ENCODE measurements at places on chromosomes 7 and 10.

DNA sequence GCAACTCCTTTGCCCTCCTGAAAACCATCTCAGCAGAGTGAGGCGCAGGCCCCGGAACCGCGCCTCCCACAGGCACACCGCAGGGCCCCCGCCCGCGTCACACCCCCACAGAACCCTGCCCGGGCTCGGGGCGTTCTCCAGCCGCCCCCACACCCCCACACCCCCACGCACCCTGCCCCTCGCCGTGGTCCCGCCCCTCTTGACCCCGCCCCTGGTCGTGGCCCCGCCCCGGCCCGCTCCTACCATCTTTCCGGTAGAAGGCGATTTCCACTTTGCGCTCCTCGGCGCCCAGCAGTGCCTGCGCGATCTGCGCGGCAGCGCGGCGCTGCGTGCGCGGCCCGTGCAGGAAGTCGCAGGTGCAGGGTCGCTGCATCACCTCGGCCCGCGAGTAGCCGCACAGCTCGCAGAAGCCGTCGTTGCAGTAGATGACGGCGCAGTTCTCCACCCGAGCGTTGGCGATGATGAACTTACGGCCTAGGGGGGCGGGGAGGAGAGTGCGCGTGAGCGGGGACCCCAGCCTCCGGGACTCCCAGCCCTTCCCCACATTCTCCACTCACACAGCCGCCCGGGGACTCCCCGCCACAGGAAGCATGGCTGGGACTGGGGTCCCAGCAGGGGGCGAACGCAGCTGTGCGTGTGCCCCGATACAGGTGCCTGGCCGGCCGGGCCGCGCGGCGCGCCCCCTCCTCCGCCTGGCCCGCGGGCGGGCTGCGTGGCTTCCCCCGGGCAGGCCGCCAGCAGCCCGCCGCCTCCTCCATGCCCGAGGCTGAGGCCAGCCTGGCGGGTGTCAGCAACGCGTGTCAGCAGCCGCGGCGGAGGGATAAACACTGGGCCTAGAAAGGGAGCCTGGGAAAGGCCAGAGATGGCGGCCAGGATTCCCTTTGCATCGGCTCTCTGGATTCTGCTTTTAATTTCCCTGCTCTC is 3.4 kb downstream of the KCNH2 start:
- DNase-seq, result peak; percentile 77

DNA sequence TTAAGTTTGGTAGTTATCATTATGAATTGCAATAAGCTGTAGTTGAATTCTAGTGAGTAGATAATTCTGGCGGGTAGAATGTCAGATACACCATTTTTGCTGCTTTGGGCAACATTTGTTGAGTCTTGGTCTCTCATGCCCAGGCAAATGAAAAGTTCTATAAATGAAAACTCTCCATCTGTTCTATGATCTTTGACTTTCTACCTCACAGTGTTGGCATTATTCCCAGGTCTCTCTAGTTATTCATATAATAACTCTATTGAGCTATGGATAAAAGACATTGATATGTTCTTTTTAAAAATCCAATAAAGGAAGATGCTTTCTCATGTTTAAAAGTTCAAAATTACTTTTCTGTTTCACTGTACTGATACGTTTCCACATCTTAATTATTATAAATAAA is 415.3 kb upstream of the SEMA3D start:
- DNase-seq, result no peak

DNA sequence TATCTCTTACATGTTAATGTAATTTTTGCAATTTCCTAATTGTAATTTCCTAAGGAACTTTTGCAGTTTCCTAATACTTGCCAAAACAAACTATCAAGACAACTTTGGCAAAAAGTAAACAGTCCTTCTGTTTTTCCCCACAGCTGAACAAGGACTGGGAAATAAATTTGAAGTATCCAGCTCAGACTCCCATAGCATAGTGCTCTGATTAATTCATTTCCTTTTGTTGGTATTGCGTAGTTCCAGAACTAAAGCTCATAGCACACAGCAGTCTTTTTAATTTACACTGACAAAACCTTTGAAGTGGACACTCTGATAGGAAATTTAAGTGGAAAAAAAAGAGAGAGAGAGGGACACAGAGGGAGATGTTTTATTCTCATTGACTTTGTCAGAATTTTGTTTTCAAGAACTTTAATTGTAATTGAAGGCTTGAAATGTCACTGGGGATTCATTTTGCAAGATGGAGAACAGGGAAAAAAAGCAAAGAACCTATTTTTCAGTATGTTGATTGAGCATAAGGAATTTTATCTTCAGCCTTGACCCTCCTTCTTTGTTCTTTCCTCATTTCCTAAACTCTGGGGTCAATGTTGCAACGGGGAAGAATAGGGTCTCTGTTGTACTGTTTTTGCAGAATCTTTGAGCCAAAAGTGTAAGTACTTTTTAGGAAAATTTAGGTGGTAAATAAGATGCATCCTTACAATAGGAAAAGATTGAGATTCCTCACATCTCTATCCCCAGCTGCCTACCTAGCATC is 232.2 kb upstream of the NPSR1 start:
- no peak for DNase-seq

DNA sequence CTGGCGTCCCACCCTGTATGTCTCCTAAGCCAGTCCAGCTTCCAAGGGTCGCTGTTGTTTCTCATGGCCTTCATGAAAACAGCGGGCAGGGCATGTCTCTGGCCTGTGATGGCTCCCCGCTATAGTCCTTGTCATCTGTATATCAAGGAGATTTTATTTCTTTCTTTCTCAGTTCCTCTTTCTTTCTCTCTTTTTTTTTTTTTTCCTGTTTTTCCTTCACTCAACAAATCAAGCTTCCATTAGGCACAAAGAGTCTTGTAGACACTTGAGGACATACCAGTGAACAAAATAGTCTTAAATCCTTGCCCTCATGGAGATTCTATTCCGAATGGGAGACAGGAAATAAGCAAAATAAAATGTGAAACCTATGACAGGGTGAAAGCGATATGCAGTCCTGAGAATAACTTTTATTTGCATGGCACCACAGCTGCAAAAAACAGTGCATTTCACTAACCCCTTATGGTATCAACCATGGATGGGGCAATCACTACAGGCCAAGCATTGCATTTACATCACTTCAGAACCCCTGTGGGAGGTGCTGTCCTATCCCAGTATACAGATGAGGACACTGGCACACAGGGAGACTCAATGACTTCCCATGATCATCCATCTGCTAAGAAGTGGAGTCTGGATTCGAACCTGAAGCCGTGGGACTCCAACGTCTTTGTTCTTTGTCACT is 50.7 kb downstream of the SYPL1 start:
- DNase-seq, result no peak

DNA sequence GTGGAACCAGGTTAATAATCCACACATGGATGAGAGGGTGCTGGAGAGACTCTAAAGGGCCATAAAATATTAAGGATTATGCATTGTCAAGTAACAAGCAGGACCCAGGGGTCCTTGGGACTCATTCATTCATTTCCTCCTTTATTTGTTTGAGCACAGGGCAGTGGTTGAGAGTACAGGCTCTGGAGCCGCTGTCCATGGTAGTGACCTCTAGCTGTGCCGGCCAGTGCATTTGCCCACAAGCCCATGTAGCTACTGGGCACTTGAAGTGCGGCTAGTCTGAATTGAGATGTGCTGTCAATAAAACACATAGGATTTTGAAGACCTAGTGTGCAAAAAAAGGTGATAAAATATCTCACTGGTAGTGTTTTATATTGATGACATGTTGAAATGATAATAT is 137.6 kb downstream of the C10orf105 start:
- DNase-seq, result peak; percentile 63

GRCh38 chr10:126723226-126723625 is 52.7 kb upstream of the C10orf90 start:
- DNase-seq, result no peak

DNA sequence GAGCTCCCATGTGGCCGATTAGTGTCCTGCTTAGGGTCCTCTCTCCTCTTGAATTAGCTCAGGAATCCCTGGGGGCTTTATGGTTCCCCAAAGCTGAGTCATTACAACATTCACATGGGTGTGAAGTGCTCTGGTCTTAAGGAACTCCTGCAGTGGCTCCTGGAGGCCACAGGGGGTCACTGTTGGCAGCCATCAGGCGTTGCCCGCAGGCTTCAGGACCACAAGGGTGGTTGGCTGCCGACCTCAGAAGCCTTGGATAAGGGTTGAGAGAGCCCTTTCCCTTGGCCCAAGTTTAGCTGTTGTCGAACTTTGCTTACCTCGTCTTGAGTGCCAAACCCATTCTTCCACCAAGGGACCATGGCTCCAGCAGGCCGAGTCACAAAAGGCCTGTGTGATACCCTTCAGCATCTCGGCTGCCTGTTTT is 61.7 kb downstream of the SH2D4B start:
- peak; percentile 56 for DNase-seq

DNA sequence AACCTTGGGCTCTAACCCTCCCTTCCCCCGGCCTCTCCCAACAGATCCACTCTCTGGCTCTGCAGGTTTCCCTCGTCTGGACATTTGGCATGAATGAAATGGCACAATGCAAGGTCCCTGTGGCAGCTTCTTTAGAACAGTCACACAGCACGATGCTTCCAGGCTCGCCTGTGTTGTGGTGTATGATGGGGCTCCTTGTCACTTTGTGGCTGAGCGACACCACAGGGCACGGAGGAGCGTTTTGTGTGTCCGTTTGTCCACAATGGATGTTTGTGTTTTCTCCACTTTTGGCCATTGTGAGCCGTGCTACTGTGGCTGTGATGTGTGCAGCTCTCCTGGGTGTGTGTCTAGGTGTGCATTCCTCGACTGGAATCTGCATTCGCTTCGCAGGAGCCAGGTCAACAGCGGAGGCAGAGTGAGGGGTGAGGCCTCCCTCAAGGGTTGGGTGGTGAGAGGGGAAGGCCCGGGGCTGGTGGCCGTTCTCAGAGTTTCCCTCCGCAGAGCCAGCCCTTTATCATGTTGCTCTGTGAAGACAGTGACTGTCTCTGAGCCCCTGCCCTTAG is 22.3 kb upstream of the SHH start:
- no peak for DNase-seq

GRCh38 chr7:121219026-121219425 is 109.8 kb upstream of the WNT16 start:
- no peak for DNase-seq

GRCh38 chr10:100670828-100671479 is 74.4 kb upstream of the PAX2 start:
- DNase-seq, result peak; percentile 82

- peak; percentile 9 for DNase-seq
Measured at GRCh38 chr7:115293628-115294240, 371.8 kb downstream of the MDFIC start.

- no peak for DNase-seq
Measured at GRCh38 chr10:378230-378929, 243.1 kb downstream of the ZMYND11 start.

GRCh38 chr10:124198871-124199270 is 105.5 kb upstream of the CHST15 start:
- DNase-seq, result no peak

DNA sequence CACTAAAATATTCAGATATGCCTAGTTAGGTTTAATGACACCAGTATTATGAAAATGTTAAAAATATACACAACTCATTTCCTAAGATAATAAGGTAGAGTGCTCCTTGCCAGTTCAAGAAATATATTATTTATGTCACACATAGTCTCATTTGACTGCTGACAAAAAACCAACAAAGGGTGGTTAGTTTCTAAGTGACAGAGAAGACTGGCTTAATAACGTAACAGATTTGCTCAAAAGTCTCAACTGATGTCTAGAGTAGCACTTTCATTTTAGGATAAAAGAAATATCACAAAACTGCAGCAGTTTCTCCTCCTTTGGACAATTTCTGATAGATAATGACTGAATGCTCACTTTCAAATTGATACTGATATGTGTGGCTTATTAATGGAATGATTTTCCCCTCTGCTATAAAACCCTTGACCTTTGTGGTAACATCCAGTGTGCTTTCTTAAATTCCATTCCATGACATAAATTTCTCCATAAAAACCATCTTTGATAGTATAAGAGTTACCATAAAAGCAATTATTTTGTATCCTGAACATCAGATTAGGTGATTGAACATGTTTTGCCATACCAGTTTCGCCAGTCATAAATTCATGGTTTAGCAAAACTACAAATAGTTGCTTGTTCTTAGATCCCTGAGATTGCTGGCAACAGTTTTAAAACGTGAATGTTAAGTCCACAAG is 94.2 kb downstream of the NRBF2 start:
- no peak for DNase-seq

GRCh38 chr7:77338260-77338659 is 77.9 kb downstream of the GSAP start:
- no peak for DNase-seq

DNA sequence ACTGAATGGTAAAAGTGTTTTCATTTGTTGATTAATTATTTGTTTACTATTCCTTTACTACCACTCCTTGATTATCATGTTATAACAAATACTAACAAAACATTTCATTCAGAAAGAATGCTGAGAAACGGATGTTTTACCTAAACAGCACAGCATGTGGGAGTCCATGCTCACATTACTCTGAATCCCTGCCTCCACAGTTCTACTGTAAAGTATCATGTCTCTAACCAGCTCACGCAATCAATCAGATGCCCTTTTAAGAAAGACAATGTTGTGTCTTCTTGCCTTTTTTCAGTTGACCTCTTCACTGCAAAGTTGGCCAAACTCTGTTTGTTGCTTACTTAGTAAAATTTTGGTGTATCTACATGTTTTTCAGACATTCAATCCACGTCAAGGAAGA is 232.5 kb upstream of the MDFIC start:
- no peak for DNase-seq

DNA sequence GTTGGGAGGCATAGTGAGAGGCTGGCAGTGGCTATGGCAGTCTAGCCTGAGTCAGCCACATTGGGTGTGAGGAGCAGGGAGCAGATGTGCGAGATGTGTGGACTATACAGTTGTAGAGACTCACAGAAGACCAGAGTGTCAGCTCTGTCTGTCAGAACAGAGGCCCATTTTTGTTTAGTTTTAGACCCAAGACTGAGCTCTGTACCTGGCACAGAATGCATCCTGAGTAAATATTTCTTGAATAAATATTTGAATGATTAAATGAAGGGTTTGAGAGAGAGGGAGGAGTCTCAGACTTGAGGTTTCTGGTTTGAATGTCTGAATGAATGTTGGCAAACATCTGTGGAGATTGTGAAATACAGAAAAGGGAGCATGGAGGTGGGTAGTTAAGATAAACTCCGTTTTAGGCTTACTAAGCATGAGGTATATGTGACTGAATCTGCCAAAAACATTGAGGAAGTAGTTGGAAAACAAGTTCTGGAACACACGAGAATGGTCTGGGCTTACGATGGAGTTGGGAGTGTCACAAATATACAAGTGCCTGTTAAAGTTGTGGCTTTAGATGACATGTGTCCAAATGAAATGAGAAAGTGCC is 3.6 kb downstream of the SEC23IP start:
- peak; percentile 70 for DNase-seq

Measured in AG08396 (cell line).